ENCODE measurements at places on chromosomes 6 and 20.

DNA sequence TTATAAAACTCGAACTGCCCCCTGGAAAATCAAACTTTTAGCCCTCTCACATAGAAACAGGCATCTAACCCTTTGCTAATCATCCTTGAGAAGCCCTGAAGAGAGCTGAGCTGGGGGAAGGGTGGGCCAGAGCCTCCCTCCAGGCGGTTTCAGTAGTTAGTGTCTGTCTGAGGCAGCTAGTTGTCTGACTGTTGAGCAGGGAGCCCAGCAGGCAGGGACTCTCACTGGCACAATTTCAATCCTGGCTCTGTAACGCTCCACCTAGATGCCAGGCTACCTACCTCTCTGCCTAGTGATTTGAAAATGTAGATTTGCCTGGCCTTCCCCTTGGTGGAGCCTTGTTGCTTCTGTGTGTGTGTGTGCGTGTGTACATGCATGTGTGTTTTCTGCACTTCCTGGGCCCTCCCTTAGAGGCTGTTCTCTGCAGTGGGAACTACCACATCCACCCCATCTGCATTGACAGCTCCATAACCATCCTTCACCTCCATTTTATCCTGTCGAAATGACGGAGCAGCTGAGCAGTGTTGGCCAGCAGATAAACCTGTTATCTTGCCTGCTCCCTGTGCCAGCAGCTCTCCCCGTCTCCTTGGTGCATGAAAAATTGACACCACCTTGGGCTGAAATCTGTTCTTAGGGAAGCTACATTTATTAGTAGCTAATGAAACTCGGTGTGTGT is 69.6 kb upstream of the VSTM2L start:
- peak; percentile 78 for DNase-seq

DNA sequence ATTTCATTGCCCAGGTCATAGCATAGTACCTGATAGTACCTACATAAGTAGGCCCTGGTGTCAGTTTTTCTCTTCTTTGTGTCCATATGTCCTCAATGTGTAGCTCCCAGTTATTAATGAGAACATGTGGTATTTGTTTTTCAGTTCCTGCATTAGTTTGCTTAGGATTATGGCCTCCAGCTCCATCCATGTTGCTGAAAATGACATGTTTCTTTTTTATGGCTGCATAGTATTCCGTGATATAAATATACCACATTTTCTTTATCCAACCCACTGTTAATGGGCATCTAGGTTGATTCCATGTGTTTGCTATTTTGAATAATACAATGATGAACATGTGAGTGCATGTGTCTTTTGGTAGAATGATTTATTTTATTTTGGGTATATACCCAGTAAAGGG is 641.6 kb downstream of the RFPL4B start:
- DNase-seq: no peak

GRCh38 chr20:62552613-62553012 is 76.8 kb upstream of the GATA5 start:
- no peak for DNase-seq

DNA sequence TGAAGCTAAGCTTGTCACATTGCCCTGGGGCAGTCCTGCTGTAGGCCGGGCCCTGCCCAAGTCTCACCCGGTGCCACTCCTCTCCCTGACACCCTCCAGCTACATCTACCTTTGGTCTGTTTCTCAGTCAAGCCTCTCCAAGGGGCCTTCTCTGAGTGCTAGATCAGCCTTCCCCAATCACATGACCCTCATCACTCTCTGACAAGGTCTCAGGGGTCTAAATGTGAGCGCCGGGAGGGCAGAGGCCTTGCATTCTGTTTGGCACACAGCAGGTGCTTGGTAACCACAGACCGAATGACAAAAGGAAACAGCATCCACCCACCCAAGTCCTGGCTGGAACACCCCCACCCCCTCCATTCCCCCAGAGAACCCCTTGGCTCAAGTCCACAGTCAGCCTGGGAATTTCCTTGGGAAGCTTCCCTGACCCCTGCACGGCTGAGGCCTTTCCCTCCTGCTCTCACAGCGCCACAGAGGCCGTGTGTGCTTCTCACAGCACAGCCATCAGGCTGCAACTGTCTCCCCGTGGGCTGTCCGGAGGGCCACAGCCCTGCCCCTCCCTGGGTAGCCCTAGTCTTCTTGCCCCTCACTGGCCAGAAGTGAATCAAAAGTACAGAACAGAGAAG is 32.9 kb downstream of the PKIG start:
- DNase-seq: no peak

DNA sequence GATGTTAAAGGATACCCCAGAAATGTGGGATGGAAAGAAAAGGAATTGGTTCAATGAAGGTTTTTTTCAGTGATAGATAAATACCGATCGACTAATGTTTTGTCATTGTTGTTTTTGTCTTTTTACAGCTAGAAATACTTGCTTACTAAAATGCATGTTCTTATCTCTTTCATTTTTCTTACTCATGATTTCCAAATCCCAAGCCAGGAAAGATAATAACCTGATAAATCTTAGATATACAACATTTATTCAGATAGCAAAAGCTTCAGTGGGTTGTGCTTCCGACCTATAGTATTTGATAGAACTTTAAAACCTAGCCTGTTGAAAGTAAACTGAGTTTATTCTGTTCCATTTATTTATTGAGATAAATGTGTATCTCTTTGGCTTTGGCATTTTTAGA is 187.5 kb downstream of the EDN1 start:
- no peak for DNase-seq

GRCh38 chr6:157060440-157060952 is 262.8 kb downstream of the TMEM242 start:
- DNase-seq: no peak

GRCh38 chr20:48139262-48140041 is 354.2 kb upstream of the SULF2 start:
- peak; percentile 33 for DNase-seq

- DNase-seq: no peak
These were observed 20.6 kb upstream of the LGSN start for GRCh38 chr6:63340351-63340750.

- DNase-seq: no peak
These were observed 24.7 kb upstream of the HDAC2 start for GRCh38 chr6:113995634-113996033.

- no peak for DNase-seq
These were observed 43.1 kb downstream of the UST start for GRCh38 chr6:148789948-148790347.

DNA sequence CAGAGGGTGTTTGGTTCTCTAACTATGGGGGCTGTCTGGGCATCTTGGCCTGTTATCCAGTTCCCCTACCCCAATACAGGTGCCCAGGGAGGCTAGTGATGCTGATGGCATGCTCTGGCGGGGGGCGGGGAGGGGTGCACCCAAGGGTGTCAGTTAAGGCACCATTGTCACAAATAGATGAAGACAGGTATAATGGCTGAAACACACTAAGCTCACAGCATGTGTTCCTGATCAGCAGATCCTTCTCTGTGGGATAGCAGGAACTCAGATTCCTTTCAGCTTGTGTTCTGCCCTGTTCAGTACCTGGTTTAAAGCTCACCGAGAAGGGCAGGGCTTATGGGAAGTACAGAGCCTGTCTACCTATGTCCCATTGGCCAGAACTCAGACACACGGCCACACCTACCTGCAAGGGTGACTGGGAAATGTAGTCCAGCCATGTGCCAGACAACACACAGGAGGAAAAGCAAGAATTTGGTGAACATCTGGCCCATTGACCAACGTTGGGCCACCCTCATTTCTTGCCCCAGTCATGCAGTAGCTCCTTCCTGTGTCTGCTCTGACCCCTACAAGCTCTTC is 3.4 kb upstream of the RSPO4 start:
- DNase-seq: peak; percentile 24

DNA sequence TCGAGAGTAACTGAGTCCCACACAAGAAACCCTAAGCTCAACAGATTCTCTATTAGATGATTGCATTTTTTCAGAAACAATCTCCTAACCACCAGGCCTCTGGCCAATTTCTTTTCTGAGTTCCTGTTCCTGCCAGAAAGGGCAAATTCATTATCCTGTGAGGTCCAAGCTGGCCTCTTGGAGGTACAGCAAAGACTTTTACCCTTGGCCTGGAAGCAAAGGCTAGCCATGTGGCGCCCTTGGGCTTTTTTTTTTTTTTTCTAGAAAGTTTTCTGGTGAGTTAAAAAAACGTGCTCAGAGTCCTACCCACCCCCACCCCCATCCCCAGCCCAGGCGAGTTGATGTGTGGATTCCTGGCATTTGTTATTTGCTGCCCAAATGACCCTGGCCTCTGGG is 59.0 kb upstream of the EEF1A1 start:
- DNase-seq: peak; percentile 60

Data from erythroblast (primary cell).